ENCODE measurements at places on chromosomes 4 and X. TPM values are rescaled to one million over a fixed set of nuclear protein-coding genes. Genes with fewer than 3 reads are reported as not detected.

Gene UGT2B11
- total RNA-seq, result 0.33 TPM

Gene MAGEA8
- total RNA-seq, result not detected

- no peak for DNase-seq
- no peak overlapping the region for H3K27ac ChIP-seq
- no peaks in the 10 kb centered on the region for H3K27me3 ChIP-seq
- H3K36me3 ChIP-seq, result peaks cover 18% of the 10 kb centered on the region
- H3K4me3 ChIP-seq, result no peak overlapping the region
Measured at GRCh38 chr4:24550441-24551175, 33.7 kb downstream of the DHX15 start.

Gene HCFC1
- total RNA-seq, result 24.0 TPM

- H3K4me1 ChIP-seq, result no peaks in the 10 kb centered on the region
- no peaks in the 10 kb centered on the region for H3K36me3 ChIP-seq
- no peak for DNase-seq
- H3K27me3 ChIP-seq, result no peaks in the 10 kb centered on the region
Measured at GRCh38 chr4:163600727-163601126, 106.2 kb downstream of the TMA16 start.

DNA sequence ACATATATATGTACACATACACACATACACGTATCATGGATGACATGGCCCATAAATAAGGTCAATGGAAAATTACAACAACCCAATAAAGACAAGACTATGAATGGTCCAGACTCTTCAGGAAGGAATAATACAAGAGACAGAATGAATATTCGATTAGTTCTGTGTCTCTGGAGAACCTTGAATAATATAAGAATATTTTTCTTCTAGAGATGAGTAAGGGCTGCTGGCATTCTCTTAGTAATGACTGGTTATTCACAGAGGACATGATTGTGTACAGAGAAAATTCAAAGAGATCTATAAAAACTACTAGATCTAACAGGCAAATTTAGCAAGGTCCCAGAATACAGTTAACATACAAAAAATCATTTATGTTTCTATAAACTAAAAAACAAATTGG lies 23.3 kb downstream of the SPIN4 start:
- H3K4me1 ChIP-seq, result no peaks in the 10 kb centered on the region
- H3K27ac ChIP-seq, result no peak overlapping the region
- H3K36me3 ChIP-seq, result no peaks in the 10 kb centered on the region
- H3K4me3 ChIP-seq, result no peak overlapping the region
- no peaks in the 10 kb centered on the region for H3K27me3 ChIP-seq
- DNase-seq, result no peak

Gene HNRNPH2
- total RNA-seq, result 63.7 TPM

DNA sequence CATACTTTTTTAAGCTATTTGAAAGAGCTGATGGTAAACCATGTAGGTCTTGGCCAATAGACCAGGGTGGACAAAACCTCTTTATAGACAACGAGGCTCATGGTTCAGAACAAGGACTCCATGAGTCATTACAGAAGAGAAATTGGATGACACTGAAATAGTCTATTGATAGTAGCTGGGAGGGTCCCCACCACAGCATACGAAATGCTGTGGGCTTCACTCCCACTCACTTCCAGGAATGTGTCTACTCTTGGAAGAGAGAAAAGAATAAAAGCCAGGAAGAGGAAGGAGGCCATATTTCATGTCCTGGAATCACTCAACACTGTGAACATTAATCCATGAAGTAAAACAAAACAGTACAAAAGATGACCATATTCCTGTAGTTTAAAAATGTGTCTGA lies 82.3 kb upstream of the MXRA5 start:
- H3K27ac ChIP-seq, result no peak overlapping the region
- H3K27me3 ChIP-seq, result no peaks in the 10 kb centered on the region
- no peaks in the 10 kb centered on the region for H3K36me3 ChIP-seq
- DNase-seq, result no peak

- H3K4me3 ChIP-seq, result no peak overlapping the region
- no peaks in the 10 kb centered on the region for H3K36me3 ChIP-seq
- no peaks in the 10 kb centered on the region for H3K4me1 ChIP-seq
- no peak for DNase-seq
- H3K27ac ChIP-seq, result no peak overlapping the region
Measured at GRCh38 chr4:16669036-16669435, 229.4 kb downstream of the LDB2 start.

Gene ARSD
- 32.9 TPM for total RNA-seq

GRCh38 chr4:3440979-3441500 lies 728 bp upstream of the HGFAC start:
- no peaks in the 10 kb centered on the region for H3K27me3 ChIP-seq
- no peak overlapping the region for H3K27ac ChIP-seq
- no peak overlapping the region for H3K4me3 ChIP-seq

DNA sequence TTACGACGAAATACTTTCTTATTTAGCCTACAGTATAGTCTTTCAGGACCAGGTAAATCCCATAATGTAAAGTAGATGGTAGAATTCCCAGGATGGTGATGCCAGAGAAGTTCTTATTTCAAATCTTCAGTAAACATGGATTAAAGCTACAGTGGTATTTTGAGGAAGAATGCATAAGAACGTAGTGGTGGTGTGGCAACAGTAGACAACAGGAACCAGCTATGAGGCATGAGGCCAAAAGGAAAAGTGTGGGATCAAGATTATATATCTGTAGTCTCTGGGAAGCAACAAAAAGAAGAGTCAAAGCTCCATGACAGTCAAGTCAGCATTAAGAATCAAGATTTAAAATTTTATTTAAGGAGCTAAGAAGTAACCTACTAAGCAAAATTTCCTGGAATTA lies 60.2 kb downstream of the METTL14 start:
- no peaks in the 10 kb centered on the region for H3K4me1 ChIP-seq
- DNase-seq, result no peak
- H3K36me3 ChIP-seq, result no peaks in the 10 kb centered on the region

- H3K4me1 ChIP-seq, result no peaks in the 10 kb centered on the region
- no peak overlapping the region for H3K27ac ChIP-seq
- DNase-seq, result no peak
- H3K4me3 ChIP-seq, result no peak overlapping the region
Measured at GRCh38 chr4:146143888-146144287, 31.6 kb upstream of the LSM6 start.

GRCh38 chr4:166501941-166502382 lies 628.9 kb downstream of the TLL1 start:
- no peak overlapping the region for H3K27ac ChIP-seq
- H3K36me3 ChIP-seq, result no peaks in the 10 kb centered on the region
- no peaks in the 10 kb centered on the region for H3K27me3 ChIP-seq
- DNase-seq, result no peak
- H3K4me3 ChIP-seq, result no peak overlapping the region
- H3K4me1 ChIP-seq, result no peaks in the 10 kb centered on the region

Data from spinal cord (tissue), 10 donors.